CD4-positive, alpha-beta memory T cell (primary cell): ENCODE measurements at places on chromosomes 7 and 10. TPM values are rescaled to one million over a fixed set of nuclear protein-coding genes. Genes with fewer than 3 reads are reported as not detected.

- DNase-seq: peak; percentile 69
These were observed 27.1 kb downstream of the PRLHR start for GRCh38 chr10:118568327-118568848.

GRCh38 chr10:87864496-87865059, 1.2 kb downstream of the PTEN start:
- no peak for DNase-seq

- no peak for DNase-seq
These were observed 40.8 kb downstream of the RBM20 start for GRCh38 chr10:110684800-110685446.

- peak; percentile 42 for DNase-seq
These were observed 8.9 kb downstream of the ANXA11 start for GRCh38 chr10:80196270-80196949.

Gene PAPSS2
- polyA plus RNA-seq: 0.20 TPM

Gene NUTM2E
- not detected for polyA plus RNA-seq

- no peak for DNase-seq
These were observed 267.7 kb downstream of the ACTR3B start for GRCh38 chr7:153027210-153027609.

GRCh38 chr7:40327873-40328272, 193.1 kb downstream of the SUGCT start:
- no peak for DNase-seq

- DNase-seq: no peak
These were observed 635.4 kb upstream of the FZD8 start for GRCh38 chr10:36277459-36277858.

Gene LLCFC1
- polyA plus RNA-seq: not detected

DNA sequence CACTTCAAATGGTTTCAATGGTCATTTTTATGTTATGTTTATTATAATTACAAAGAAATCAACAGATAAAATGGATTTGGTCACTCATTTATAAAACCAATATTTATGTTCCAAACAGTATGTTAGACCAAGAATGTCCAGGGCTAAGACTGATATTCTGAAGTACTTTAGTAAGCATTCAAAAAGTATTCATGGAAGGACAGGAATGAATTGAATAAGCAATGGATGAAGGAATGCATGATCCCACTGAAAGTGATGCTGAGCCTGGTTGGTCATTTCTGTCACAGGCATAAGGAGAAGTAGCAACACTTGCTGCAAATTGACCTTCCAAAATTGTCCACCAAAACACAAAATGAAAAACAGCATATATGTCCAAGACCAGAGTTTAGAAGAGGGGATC, 189.0 kb upstream of the CELF2 start:
- no peak for DNase-seq
